Neural crest cell (in vitro differentiated cells): ENCODE measurements at places on chromosomes 7 and 10. TPM values are rescaled to one million over a fixed set of nuclear protein-coding genes. Genes with fewer than 3 reads are reported as not detected.

The FEZF1 gene
- not detected in 2 replicates for total RNA-seq

The GATA3 gene
- total RNA-seq = 0.35 and 0.39 TPM in 2 replicates

The ERVW-1 gene
- total RNA-seq = not detected in 2 replicates

The LRIT1 gene
- total RNA-seq = not detected in 2 replicates

The SEC31B gene
- 18.1 and 18.7 TPM in 2 replicates for total RNA-seq

The LRRN3 gene
- total RNA-seq = 6.1 and 7.1 TPM in 2 replicates

The NPSR1 gene
- total RNA-seq = not detected in 2 replicates

The PIK3AP1 gene
- total RNA-seq = 0.73 and 1.3 TPM in 2 replicates

The SPACDR gene
- 1.0 and 1.4 TPM in 2 replicates for total RNA-seq

The HNRNPH3 gene
- 238 and 250 TPM in 2 replicates for total RNA-seq

The SAMD9L gene
- not detected in 2 replicates for total RNA-seq

The TAS2R4 gene
- 1.1 and 1.6 TPM in 2 replicates for total RNA-seq

The RBP4 gene
- not detected in 2 replicates for total RNA-seq

The ELFN1 gene
- total RNA-seq = 8.5 and 9.4 TPM in 2 replicates

The SYT15B gene
- 0.12 and 0.16 TPM in 2 replicates for total RNA-seq

The AGR3 gene
- total RNA-seq = not detected in 2 replicates

The LBX1 gene
- total RNA-seq = 1.0 and 1.1 TPM in 2 replicates

The RET gene
- total RNA-seq = 1.6 and 2.5 TPM in 2 replicates

The KNDC1 gene
- 4.0 and 5.5 TPM in 2 replicates for total RNA-seq

The GIMAP1 gene
- total RNA-seq = not detected in 2 replicates

The ACTL6B gene
- 2.4 and 3.1 TPM in 2 replicates for total RNA-seq

The BHLHA15 gene
- total RNA-seq = not detected in 2 replicates

The ITPRID1 gene
- total RNA-seq = not detected in 2 replicates

The SPDYE6 gene
- total RNA-seq = not detected in 2 replicates

The LRGUK gene
- total RNA-seq = 1.0 and 1.1 TPM in 2 replicates
